ENCODE measurements at places on chromosomes 2 and 18.
A peak's percentile ranks its signal among the peaks of the same experiment; 100 is the strongest.

DNA sequence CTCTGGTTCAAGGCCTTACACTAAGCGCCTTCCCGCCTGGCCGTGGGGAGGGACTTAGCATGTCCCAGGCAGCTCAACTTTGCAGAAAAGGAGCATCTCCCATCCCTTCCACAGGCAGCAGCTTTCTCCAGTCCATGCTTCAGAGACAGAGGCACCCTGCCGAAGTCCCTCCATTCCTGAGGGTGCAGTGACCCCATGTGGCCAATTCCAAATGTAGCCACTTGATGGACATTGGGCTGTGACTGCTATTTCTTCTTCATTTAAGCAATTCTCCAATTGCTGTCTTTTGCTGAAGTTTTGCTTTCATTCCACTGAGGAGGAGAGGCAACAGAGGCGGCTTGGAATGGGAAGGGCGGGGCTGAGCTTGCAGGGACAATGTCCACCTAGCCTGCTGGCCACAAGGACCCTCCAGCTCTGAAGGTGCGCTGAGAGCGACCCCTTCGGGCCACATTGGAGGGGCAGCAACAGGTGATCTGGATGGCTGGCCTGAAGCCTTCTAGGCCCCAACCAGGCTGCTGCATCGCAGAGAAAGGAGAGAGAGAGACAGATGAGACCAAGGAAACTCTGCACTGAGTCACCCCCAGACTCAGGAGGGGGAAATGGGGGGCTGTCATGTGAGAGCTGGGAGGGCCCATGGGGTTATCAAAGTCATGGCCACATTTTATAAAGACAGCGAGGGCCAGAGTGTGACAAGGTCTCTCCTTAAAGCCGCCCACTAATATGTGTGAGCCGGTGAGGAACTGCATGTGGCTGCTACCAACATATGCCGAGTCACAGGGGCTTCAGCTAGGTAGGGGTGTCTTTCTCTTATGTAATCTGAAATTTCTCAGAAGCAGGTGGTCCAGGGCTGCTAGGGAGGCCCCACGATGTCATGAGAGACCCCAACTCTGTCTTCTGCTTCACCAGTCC, 61.3 kb downstream of the LONRF2 start:
- peak; percentile 59 for DNase-seq

DNA sequence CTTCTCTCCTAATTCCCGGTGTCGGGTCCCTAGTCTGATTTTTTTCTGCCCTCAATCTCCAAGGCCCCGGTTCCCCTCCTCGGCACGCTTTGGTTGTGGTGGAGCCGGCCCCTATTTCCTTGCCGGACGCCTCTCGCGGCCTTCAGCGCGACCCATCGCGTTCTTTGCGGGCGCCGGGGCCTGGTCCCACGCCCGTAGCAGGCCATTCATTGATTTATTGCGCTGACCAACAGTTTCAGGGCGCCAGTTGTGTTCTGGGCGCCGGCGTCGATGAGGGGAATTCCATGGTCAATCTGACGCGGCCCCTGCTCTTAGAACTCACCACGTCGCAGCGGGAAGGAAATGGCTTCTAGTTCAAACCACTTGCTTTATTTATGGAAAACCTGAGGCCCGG, 396 bp downstream of the CNOT9 start:
- DNase-seq: peak; percentile 27

GRCh38 chr18:42182728-42183700, 228.0 kb downstream of the PIK3C3 start:
- peak; percentile 30 for DNase-seq

- DNase-seq: no peak
Measured at GRCh38 chr18:26777351-26778053, 88.0 kb downstream of the AQP4 start.

- DNase-seq: no peak
Measured at GRCh38 chr2:72111061-72111460, 36.6 kb downstream of the CYP26B1 start.

DNA sequence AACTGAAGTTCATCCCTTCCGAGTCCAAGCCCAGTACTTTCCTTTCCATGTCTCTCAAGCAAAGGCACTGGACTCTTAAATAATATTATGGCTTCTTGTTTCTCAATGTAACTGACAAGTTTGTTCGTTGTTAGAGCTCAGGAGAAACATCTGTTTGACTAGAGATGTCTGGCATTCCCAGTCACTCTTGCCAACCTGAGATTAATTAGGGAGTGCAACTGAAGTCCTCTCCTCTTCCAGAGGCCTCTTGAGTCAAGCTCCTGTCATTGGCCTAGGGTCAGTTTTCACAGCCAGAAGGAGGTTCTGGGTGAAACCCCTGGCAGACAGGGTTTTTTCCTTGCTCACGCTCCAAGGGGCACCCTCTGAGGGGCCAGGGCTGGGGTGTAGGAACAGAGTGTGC, 196.1 kb downstream of the AGPS start:
- DNase-seq: no peak

DNA sequence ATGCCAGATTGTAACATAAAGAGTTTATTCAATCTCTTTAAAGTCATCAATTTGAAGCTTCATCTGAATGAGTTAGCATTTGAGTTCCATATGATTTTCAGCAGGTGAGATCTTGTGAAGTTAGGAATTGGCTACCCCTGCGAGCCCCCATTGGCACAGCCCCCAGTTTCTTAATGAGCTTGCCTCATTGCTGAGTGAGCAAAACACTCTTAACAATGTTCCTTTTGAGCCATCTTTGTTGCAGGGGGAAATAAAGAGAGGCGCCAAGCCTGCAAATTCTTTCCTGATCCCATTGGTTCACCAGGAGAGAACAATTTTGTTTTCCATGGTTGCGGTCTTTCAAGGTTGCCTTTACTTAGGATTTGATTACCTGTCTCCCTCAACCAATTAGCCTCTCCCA, 18.7 kb downstream of the DPP10 start:
- DNase-seq: no peak

DNA sequence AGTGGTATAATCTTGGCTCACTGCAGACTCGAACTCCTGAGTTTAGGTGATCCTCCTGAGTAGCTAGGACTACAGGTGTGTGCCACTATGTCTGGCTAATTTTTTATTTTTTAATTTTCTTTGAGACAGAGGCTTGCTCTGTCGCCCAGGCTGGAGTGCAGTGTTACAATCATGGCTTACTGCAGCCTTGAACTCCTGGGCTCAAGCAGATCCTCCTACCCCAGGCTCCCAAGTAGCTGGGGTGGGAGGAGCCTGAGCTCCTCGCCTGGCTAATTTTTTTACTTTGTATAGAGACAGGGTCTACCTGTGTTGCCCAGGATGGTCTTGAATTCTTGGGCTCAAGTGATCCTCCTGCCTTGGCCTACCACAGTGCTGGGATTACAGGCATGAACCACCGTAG, 62.5 kb downstream of the BABAM2 start:
- DNase-seq: no peak

- no peak for DNase-seq
Measured at GRCh38 chr2:144405982-144406788, 113.7 kb downstream of the ZEB2 start.

- no peak for DNase-seq
Measured at GRCh38 chr2:41768310-41768709, 279.5 kb upstream of the PKDCC start.

DNA sequence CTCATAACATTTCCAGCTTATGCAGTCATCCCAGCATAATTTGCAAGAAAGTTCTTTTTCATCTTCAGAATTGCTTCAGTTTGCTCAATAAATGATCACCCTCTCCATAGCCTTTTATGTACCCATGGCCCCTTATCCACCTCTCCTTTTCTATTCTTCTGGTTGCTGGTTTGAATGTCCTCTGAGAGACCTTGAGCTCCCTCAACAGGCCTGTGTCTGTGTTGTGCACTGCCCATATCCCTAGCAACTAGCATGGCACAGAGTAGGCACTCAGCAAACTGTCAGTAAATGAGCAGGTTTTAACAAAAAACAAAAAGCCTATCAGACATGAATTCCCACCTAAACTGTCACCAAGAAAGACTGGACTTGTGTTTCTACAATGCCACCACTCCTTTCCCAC, 160.5 kb downstream of the AKAIN1 start:
- DNase-seq: no peak

- no peak for DNase-seq
Measured at GRCh38 chr18:28511413-28511821, 334.5 kb upstream of the CDH2 start.

DNA sequence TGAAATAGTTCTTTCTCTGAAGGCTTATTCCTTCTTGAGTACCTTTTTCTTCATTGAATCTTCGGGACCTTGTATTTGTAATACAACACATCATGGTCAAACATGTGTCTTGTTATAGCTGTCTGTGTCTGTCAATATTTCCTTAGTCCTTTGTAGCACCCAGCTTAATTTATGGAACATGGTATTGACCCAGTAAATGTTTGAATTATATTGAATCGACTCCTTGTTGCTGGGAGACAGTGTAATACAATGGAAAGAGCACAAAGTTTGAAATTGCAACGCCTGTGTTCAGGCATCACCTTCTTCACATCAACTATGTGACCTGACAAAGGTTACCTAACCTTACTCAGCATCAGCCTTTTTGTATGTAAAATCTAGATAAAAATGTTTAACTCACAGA, 267.2 kb upstream of the CYRIA start:
- DNase-seq: no peak

DNA sequence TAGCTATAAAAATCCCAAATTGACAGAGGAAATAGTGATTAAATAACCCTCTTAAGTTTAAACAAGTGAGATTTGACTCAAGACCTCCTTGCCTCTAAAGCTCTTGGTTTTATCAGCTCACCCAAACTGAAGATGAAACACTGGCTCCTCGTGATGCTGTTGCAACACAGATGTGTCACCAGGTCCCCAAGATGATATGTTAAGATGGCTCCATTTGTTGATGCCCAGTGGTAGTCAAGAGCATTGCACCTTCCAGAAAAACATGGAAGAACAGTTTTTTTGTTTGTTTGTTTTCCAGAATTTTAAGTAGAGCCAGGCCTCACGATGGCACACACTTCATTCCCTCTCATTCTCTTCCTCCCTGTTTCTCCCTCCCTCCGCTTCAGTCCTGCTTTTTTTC, 399.8 kb downstream of the TXNL1 start:
- DNase-seq: no peak

GRCh38 chr18:69230204-69230603, 170.5 kb upstream of the DOK6 start:
- DNase-seq: no peak

GRCh38 chr2:72077702-72078169, 69.9 kb downstream of the CYP26B1 start:
- DNase-seq: no peak

DNA sequence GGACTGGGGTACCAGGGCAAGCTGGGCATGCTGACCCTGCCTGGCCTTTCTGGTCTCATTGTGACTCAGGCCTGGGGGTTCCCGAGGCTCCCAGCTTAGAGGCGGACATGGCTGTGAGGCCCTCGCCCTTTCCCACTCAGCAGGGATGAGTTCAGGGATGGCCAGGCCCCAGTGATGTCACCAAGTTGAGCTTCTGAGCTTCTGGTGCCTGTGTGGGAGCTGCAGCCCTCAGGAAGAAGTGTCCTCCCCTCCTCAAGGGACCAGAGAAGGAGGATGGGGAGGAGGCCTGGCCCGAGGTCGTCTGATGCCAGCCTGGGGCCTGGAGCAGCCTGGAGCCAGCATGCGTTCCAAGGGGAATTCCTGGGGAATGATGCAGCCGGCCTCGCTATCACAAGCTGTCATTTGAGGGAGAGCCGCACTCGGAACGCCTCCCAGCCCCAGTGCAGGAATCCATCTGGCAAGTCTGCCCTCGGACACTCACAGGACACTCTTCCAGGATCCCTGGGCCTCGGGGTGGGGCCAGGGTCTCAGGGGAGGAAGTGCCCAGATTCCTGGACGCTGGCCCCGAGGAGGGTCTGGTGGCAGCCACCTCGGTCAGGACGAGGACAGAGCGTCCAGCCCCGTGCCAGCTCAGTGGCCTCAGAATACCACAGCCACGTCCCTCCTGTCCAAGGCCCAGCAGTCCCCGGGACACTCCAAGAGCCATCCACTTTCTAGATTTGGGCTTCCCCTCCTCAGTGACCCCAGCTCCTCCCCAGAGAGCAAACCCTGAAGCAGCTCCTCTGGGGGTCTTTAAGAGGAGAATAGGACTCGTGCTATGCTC, 61.2 kb upstream of the GPC1 start:
- DNase-seq: peak; percentile 56

DNA sequence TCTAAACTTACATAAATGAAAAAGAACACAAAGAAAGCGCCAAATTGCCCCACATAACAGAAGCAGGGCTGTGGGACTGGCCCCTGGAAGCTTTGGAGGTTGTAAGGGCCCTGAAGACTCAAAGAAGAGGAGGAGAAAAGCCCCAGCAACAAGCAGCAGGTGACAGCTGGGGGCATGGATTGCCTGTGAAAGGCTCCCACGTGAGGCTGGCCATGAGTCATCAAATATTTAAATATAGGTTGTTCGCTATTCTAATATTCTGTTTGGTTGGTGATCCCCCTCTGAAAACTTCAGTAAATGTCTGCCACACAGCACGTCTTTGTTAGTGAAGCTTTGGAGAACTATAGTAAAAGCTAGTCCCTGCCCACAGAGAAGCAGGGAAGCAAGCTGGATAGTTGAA, 132.4 kb downstream of the MREG start:
- DNase-seq: no peak

DNA sequence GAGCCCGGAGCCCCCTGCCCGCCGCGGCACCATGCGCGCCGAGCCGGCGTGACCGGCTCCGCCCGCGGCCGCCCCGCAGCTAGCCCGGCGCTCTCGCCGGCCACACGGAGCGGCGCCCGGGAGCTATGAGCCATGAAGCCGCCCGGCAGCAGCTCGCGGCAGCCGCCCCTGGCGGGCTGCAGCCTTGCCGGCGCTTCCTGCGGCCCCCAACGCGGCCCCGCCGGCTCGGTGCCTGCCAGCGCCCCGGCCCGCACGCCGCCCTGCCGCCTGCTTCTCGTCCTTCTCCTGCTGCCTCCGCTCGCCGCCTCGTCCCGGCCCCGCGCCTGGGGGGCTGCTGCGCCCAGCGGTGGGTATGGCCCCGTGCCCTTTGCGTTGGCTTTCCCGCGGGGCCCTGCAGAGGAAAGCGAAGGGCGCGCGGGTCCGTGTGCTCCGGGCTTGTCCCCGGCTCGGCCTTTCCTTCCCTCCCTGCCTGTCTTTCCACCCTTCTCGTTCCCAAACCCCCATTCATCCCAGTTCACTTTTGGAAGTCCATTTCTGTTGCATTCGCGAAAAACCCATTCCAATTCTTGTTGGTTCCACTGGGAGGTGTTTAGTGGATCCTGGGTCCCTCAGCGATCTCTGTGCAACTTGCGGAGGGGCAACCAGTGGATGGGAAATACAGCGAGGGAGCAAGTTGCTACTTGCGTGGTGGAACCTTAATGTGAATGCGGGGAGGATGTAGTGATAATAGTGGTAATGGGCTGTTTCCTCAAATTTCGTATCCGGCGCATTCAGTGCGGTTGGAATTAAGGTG, 599 bp downstream of the ADAM23 start:
- DNase-seq: no peak

- no peak for DNase-seq
Measured at GRCh38 chr2:100749771-100750542, 70.0 kb upstream of the NPAS2 start.

DNA sequence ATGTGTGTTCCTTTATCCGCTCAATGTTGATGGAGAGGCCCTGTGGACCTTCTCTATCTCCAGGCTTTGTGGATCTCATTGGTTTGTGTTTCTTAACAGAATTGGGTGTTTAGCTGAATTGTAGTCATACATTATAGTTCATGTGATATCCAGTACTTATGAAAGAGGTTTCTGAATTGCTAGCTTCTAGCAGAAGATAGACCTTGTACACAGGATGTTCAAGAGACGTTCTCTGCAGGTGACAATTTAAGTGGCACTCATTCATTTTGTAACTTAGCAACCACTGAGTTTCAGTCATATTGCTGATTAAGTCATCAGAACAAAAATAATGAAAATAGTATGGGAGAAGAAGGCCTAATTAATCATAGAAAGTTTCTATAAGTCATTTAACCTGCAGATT, 279.2 kb downstream of the ALPK2 start:
- no peak for DNase-seq

Measured in stromal cell of bone marrow (primary cell).